CD4-positive, alpha-beta T cell treated with Interleukin-12 subunit alpha and Interleukin-12 subunit beta, for 1 hour (primary cell): ENCODE measurements at places on chromosomes 12 and 14.

DNA sequence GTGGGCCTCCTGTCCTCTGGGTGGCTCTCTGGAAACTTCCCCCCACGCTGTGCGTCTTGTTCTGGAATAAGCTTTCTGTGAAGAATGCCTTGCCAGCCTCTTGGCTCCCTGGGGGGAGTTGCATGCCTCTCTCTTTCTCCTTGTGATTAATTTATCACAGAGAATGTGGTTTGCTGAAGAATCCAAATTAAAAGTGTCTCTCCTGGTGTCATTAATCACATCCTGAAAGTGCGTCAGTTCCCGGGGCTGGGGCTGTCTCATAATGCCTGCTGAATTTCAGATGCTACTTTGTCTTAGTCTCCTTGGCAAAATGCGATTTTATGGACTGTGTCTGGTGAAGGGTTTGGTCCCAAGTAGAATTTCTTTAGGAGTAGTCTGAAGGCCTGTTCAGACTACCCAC, 787.7 kb upstream of the TMEM132C start:
- no peak for DNase-seq

DNA sequence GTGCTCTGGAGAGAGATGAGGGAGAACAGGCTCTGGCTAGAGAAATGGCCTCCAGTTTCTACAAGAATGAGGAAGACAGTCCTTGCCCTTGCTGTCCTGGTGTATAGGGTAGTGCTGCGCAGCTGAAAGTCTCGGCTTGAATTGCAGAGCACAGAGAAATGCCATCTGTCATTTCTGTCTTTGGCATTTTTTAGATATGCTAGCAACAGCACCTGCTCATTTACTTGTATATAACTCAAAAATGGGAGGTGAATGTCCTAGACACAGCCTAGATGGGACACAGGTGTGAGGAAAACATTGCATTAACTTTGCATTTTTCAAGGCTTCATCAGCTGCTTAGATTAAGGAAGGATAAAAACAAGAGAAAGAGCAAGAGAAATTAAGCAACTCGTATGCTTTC, 35.8 kb downstream of the GPR19 start:
- DNase-seq, result no peak

DNA sequence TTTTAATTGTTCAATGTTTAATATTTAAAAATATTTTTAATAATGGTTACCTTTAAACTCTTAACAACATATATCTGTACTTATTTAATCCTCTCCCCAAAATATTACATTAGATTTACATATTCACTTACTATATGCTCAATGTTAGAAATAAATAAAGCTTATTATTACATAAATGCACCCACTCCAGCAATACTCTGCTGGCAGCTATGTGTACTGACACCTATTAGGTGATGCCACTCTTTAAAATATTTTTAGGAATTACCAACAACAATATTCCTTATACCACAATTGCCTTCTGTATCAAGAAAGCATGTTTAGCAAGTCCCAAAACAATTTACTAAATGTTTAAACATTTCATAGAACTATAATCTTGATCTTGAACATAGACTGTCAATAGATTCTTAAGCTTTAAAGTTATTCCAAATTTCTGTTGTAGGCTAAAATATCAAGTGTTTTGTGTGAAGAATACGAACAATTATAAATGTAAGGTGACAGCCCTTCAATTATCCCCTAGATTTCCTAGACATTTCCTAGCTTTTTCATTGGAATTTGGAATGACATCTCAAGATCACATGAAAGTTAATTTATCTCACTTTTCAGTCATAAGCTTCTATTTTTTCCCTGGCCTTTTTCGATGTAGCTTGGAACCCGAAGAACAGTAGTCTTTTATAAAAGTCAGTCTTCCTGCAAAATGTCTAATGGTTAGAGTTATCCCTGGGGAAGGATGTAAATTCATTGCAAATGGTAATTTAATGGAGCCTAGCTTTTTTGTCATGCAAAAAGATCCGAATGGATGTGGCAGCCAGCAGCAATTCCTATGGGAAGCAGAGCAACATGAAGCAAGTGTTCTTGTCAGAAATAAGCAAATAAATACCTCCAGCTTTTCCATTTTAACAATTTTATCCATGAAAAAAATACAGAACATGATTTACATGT, 907.5 kb upstream of the ATXN7L3B start:
- no peak for DNase-seq

DNA sequence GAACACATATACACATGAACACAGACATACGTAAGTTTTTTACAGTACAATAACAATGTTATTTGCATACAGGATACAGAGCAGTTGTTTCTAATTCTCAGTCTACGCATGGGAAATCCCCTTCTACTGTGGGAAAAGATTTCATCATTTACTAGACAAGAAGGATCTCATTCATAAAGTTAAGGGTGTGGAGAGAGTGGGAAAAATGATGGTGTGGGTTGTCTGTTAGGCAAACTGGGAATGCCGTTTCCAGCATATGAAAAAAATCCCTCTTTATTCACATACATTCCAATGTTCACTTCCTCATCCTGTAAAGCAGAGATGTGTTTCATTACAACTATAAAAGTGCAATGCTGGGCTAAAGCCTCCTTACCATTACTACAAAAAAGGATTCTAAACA, 120.9 kb downstream of the SINHCAF start:
- DNase-seq, result no peak

DNA sequence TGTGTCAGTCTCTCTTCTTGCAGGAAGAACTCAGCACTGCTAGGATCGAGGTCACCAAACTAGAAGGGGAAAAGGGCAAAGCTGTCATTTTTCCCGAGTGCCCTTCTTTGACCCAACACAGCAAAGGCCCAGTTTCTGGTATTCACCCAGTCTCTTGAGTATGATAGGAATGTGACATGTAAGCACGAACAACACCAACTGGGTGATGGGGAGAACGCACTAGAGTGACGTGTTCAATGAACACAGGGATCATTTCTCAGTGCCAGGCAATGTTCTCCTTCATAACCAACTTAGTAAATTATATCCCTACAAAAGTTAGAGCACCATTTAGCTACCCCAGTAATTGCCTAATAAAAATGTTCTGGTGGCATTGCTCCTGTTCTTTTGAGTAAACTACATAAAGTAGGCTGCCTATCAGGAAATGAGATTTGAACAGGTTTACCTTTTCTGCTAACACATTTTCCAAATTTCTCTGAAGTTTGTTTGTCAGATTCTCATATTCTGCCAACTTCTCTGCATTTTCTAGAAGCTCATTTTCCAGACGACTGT, 64.5 kb downstream of the NIN start:
- no peak for DNase-seq

DNA sequence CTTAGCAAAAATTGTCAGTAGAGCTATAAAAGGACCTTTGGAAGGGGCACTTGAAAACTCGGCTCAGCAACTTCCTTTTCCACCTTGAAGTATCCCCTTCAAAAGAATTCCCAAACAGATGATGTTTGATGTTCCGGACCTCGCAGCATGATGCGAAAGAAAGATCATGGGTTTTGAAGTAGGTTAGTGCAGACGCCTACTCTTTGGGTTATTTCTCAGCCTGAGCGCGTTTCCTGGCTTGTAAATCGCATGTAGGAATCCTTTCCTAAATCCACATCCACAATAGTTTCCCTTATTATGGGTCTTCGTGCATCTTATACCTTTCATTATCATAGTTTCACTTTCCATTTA, 584 bp upstream of the NEDD1 start:
- no peak for DNase-seq

DNA sequence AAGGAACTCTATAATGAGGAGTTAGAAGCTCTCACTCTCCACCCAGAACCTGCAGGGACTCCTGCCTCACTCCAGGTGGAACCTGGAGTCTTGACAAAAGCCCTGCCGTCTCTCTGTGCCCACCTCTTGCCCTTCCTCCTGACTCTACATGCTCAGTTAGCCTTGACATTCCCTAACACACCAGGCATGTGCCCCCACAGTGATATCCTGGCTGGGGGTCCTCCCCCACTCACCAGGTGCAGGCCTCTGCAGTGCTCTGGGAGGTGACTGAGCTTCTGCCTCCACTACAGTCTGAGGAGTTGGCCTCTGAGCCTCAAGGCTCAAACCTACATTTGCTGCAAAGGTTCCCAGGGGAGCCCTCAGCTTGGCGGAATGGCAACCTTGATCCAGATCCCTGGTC, 300.7 kb downstream of the ADGRD1 start:
- no peak for DNase-seq

DNA sequence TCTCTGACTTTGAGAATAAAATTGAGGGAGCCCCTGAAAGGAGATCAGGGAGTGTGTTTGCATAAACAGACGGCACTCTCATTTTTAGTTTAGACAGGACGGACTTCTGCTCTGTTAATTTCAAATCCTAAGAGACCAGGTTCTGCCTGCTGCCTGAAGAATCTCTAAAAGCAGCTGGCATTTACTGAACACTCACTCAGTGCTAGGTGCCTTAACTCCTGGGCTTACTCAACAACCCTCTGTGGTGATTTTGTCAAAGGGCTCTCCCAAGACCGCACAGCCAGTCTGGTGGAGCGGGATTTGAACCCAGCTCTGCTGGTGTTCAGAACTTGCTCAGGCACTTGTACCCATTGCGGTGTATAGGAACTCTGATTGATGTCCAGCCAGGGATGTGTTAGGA, 2.2 kb downstream of the ORAI1 start:
- DNase-seq, result no peak

- DNase-seq, result peak; percentile 69
Observed at GRCh38 chr12:28191051-28192048, 1.1 kb downstream of the CCDC91 start.

- no peak for DNase-seq
Observed at GRCh38 chr12:124532331-124532750, 35.1 kb downstream of the NCOR2 start.

- DNase-seq, result peak; percentile 61
Observed at GRCh38 chr12:12008232-12008850, 62.4 kb upstream of the BCL2L14 start.

GRCh38 chr14:62894736-62895135, 150.5 kb downstream of the KCNH5 start:
- no peak for DNase-seq

GRCh38 chr12:25904442-25904841, 54.0 kb upstream of the RASSF8 start:
- no peak for DNase-seq

GRCh38 chr14:104289507-104289906, 151.1 kb downstream of the KIF26A start:
- DNase-seq, result no peak

- DNase-seq, result no peak
Observed at GRCh38 chr12:107395817-107396216, 289.8 kb upstream of the PWP1 start.

GRCh38 chr12:74903522-74903921, 306.1 kb downstream of the KCNC2 start:
- no peak for DNase-seq

GRCh38 chr12:51536159-51536558, 54.9 kb upstream of the SCN8A start:
- DNase-seq, result no peak

- DNase-seq, result no peak
Observed at GRCh38 chr14:102238131-102238530, 66.8 kb downstream of the MOK start.

DNA sequence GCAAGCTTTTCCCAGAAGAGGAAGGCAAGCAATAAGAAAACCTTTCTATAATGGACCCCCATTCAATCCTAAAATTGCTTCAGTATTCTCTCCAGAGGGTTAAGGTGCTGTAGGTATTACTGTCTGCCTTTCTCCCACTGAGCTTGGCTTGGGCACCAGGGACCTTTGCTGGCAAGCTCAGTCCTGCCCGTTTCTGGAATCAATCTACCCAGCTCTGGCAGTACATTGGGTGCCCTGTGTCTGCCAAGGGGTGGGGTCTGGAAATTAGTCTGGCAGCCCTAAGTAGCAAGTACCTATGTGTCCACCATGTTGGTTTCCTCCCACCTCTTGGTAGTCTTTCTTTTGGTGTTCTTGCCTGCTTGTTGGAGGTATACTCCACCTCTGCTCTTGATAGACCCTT, 72.6 kb downstream of the C12orf75 start:
- DNase-seq, result no peak

GRCh38 chr14:42322531-42323284, 716.0 kb downstream of the LRFN5 start:
- DNase-seq, result no peak

DNA sequence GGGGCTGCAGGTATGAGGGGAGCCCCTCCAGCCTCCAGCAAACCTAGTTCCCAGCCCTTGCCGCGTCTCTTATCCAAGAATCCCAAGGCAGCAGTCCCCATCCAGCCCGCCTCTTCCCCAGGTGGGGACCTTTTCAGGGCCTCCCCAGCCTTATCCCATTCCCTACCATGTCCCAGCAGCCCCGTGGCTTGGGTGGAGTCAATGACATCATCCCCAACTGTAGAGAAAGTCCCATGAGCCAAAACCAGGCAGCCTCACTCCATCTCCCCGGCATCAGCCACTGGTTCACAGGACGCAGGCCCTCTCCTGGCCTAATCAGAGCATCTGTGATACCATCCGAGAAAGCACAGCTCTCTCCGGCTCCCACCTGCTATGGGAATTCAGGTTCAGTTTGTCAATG, 131.0 kb downstream of the NCOR2 start:
- no peak for DNase-seq

DNA sequence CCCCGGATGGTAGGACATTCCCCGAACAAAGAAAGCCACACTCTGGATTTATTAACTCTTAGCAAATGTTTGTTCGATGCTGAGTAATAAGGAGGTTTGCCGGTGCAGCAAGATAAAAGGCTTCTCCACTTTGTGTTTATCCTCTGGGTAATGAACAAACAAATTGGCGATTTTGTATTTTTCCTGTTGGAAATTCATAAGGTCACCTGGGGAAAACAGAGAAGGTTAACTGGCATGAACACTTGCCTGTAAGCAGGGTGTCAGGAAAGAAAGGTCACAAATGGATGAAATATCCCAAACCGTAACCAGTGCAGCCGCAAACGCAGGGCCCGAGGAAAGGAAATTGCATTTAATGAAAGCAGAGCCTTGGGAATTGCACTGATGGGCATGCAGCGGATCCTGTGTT, 132.8 kb downstream of the RMST start:
- DNase-seq, result no peak

GRCh38 chr14:66137081-66137480, 349.1 kb upstream of the CCDC196 start:
- DNase-seq, result no peak

GRCh38 chr14:66508547-66508845, 549 bp downstream of the GPHN start:
- DNase-seq, result no peak

- no peak for DNase-seq
Observed at GRCh38 chr14:89672636-89673511, 255.8 kb upstream of the FOXN3 start.

DNA sequence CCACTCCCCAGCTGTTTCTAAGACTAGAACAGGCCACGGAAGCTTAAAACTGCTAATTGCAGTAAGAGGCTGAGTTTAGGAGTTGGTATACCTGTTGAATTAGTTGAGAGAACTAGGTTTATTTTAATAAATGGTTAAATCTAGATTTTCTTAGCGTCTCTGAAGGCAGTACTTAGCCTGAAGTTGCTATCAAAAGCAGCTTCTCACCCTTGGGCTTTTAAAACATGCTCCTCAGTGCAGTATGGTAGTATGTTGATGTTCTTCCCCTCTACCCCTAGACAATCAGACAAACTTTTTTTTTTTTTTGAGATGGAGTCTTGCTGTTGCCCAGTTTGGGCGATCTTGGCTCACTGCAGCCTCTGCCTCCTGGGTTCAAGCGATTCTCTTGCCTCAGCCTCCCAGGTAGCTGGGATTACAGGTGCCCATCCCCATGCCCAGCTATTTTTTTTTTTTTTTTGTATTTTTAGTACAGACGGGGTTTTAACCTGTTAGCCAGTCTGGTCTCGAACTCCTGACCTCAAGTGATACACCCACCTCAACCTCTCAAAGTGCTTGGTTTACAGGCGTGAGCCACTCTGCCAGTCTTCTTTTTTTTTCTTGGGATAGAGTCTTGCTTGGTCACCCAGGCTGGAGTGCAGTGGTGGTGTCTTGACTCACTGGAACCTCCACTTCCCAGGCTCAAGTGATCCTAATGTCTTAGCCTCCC, 6.8 kb downstream of the SRSF5 start:
- DNase-seq, result no peak
